Activated CD4-positive, alpha-beta T cell treated with anti-CD3 and anti-CD28 coated beads, Interleukin-2, amount 50 U/mL, for 1 hour (primary cell): ENCODE measurements at places on chromosomes 4 and X.

- DNase-seq = no peak
Observed at GRCh38 chr4:126752126-126752525, 880.6 kb upstream of the INTU start.

GRCh38 chr4:7155590-7156071, 36.7 kb upstream of the SORCS2 start:
- no peak for DNase-seq

- DNase-seq = no peak
Observed at GRCh38 chr4:99763635-99764101, 53.0 kb upstream of the DAPP1 start.

DNA sequence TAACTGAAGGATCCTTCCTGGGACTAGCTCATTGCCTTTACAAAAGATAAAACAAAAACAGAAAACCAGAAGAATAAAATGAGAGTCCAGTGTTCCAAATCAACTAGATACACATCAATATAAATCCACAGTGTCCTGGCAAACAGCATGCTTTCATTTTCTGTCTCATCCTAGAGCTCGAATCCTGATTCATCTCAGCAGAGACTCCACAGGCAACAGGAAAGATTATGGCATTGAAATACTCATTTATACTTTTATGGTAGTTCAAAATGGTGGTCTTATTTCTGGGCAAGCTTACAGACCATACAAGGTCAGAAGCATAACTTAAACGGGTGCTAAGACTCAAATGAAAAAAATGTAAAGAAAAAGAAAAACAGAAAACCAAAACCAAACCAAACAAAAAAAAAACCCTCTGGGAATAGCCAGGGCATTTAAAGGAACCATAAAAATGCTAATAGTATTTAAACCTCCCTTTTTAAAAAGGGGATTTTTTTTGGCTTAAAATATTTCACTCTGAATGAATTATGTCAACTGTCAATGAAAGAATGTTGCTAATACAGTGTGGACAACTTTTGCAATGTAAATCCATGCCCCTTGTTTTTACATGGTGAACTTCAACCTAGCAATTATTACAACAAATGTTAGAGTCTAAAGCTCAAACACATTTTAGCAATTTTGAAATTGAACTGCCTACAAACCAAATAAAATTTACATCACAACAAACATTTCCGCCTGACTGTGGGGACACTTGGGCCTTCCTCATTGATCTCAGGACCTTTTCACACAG, 57.9 kb downstream of the GPR101 start:
- DNase-seq = no peak

GRCh38 chrX:15437724-15438123, 53.5 kb upstream of the VEGFD start:
- no peak for DNase-seq

- no peak for DNase-seq
Observed at GRCh38 chrX:107654566-107654871, 26.2 kb downstream of the PRPS1 start.

GRCh38 chr4:163415668-163416067, 57.9 kb downstream of the TKTL2 start:
- no peak for DNase-seq

GRCh38 chr4:96525898-96526297, 686.0 kb downstream of the PDHA2 start:
- no peak for DNase-seq
